Osteocyte (in vitro differentiated cells): ENCODE measurements at places on chromosomes 1 and 21. TPM values are rescaled to one million over a fixed set of nuclear protein-coding genes. Genes with fewer than 3 reads are reported as not detected.

DNA sequence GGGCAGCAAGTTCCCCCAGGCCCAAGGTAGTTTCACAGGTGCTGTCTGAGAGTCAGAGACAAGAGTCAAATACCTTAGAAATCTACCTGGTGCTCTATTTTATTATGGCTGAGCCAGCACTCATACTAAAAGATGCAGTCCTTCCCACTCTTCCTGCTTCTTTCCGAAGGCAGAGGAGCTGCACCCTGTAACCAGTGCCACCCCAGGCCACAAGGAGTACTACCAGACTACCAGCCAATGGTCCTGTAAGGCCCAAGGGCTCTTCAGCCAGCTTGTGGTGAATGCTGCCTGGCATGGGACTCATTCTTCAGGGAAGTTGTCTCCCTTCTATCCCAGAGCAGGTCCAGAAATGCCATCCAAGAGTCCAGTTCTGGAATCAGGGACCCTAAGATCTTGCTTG, 203.8 kb upstream of the DUSP10 start:
- H3K27ac ChIP-seq: no peak overlapping the region
- no peaks in the 10 kb centered on the region for H3K4me1 ChIP-seq
- no peaks in the 10 kb centered on the region for H3K36me3 ChIP-seq
- no peak overlapping the region for H3K4me3 ChIP-seq

DNA sequence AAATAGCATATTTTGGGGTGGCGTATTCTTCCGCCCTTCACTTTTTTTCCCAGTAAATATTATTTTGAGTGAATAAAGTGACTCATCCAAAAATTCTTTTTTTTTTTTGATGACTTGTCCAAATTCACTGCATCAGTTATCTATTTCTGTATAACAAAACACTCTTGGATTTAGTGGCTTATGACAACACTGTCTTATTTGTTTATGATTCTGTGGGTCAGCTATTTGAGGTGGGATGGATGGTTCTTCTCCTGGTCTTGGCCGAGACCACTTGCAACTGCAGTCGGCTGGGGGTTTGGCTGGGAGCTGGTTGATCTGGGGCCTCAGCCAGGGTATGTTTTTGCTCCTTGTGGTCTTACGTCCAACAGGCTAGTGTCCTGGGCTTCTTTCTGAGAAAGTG, 39.9 kb upstream of the SRSF10 start:
- H3K4me3 ChIP-seq: no peak overlapping the region
- no peaks in the 10 kb centered on the region for H3K36me3 ChIP-seq
- H3K4me1 ChIP-seq: peaks cover 64% of the 10 kb centered on the region
- DNase-seq: no peak

DNA sequence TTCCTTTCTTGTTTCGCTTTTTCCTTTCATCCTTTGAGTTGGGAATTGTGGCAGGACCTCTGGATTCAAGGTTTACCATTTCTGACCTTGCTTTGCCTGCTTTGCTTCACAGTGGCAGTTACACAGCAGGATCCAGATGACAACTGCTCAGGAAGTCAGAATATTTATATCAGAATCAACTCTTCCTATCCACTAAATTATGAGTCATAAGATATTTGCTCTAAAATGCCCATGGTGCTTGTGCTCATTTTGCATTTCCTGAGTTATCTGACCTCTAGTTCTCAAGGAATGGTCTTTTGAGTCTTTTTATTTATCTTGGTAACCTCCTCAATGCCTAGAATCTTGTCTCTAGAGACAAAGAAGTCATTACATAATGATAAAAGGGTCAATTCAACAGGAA, 290.8 kb downstream of the LRRC7 start:
- H3K4me3 ChIP-seq: no peak overlapping the region
- no peak overlapping the region for H3K27ac ChIP-seq
- peaks cover 6% of the 10 kb centered on the region for H3K4me1 ChIP-seq
- H3K27me3 ChIP-seq: no peaks in the 10 kb centered on the region
- DNase-seq: no peak
- H3K36me3 ChIP-seq: no peaks in the 10 kb centered on the region

- no peaks in the 10 kb centered on the region for H3K27me3 ChIP-seq
- no peak for DNase-seq
- no peak overlapping the region for H3K27ac ChIP-seq
Observed at GRCh38 chr1:1219341-1219740, 5.4 kb upstream of the TNFRSF4 start.

DNA sequence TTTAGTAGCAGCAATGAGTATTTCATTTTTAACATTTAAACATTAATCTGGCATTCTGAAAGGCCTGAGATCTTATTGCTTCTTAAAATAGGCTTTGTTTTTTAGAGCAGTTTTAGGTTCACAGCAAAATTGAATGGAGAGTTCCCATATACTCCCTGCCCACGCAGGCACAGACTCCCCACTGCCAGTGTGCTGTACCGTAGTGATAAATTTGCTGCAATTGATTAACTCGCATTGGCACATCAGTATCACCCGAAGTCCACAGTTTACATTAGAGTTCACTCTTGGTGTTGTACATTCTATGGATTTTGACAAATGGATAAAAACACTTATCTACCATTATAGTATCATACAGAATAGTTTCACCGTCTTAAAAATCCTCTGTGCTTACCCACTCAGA, 71.8 kb upstream of the ERRFI1 start:
- no peak for DNase-seq
- peaks cover 56% of the 10 kb centered on the region for H3K4me1 ChIP-seq
- H3K4me3 ChIP-seq: no peak overlapping the region
- no peaks in the 10 kb centered on the region for H3K27me3 ChIP-seq
- peak overlapping the region; percentile 97 for H3K27ac ChIP-seq

GRCh38 chr1:213623862-213624261, 363.9 kb upstream of the PROX1 start:
- DNase-seq: no peak
- H3K4me1 ChIP-seq: no peaks in the 10 kb centered on the region
- H3K27ac ChIP-seq: no peak overlapping the region
- no peak overlapping the region for H3K4me3 ChIP-seq

DNA sequence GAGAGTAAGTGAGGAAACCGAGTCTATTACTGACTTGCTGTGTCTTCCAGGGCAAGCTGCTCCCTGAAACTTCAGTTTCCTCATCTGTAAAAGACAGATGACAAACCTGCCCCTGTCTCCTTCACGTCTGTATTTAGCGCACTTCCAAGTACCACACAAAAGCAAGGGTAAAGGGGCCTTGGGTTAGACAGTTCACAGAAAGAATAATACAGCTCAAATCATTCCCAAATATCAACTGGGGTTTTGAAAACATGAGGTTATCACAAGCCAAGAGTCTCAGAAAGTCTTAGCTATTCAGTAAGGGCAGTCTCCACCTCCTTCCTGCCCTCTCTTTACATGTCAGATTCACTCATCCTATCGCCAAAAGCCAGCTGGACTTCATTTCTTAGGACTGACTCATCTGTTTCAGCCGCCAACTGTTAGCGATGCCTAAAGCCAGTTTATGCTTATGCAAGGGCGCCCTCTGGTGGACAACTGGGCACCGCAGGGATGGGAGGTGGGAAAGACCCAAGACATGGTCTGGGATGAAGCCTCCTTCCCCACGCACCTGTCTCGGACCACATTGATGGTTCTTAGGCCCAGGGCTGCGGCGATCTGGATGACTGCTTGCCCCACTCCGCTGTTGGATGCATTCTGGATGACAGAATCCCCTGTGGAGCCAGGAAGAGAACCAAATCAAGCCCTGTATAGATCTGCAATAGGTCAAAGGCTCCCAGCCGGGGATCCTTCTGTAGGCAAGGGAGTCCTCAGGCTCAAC, 21.1 kb upstream of the SRSF4 start:
- DNase-seq: peak; percentile 97
- H3K4me1 ChIP-seq: peaks cover 6% of the 10 kb centered on the region
- H3K36me3 ChIP-seq: peaks cover 13% of the 10 kb centered on the region

KRTAP19-1 gene
- total RNA-seq: not detected in 2 replicates

SERTAD4 gene
- total RNA-seq: 40.5 and 47.2 TPM in 2 replicates

PDPN gene
- total RNA-seq: not detected in 2 replicates
